ENCODE measurements at places on chromosomes 1 and 21. TPM values are rescaled to one million over a fixed set of nuclear protein-coding genes. Genes with fewer than 3 reads are reported as not detected.

- DNase-seq: no peak
Measured at GRCh38 chr1:212595787-212596714, 12.5 kb upstream of the ATF3 start.

GRCh38 chr1:166086113-166086883 is 80.5 kb downstream of the FAM78B start:
- no peak for DNase-seq

GRCh38 chr21:26782331-26782730 is 62.9 kb downstream of the ADAMTS1 start:
- DNase-seq: no peak

- DNase-seq: no peak
Measured at GRCh38 chr21:45545236-45545570, 3.0 kb upstream of the SLC19A1 start.

DNA sequence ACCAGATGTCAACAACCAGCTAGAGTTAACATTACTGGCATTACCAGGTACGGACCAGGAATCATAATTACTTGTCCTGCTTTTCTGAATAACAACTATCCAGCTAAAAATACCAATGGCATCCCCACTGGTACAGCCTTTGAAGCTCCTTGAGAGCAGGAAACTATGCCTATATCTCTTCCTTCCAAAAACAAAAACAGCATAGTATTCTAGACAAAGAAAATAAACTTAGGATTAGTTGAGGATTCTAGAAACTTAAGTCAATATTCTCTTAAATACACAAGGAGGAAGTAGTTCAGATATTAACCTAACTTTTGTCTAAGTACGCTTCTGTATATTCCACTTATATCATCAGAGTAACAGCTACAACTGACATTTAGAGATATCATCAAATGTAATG is 3.0 kb downstream of the FUBP1 start:
- no peak for DNase-seq

DNA sequence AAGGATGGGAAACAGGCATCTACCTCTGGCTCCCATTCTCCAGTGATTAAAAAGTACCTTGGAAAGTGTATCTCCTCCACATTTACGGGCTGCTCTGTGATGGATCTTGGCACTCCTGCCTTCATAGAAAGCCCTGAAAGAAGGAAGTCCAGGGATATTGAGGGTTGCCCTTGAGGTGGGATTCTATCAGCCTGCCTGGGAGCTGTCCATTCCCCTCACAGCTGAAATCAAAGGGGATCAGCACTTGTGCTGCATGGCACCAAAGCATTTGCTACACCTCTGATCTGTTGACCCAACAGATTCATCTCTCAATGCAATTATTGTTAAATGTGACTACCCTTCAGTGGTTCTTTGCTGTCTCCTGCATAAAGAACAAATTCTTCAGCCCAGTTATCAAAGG is 442.0 kb upstream of the RUNX1 start:
- DNase-seq: no peak

GRCh38 chr21:46141767-46142581 is 13.4 kb downstream of the FTCD start:
- peak; percentile 24 for DNase-seq

DNA sequence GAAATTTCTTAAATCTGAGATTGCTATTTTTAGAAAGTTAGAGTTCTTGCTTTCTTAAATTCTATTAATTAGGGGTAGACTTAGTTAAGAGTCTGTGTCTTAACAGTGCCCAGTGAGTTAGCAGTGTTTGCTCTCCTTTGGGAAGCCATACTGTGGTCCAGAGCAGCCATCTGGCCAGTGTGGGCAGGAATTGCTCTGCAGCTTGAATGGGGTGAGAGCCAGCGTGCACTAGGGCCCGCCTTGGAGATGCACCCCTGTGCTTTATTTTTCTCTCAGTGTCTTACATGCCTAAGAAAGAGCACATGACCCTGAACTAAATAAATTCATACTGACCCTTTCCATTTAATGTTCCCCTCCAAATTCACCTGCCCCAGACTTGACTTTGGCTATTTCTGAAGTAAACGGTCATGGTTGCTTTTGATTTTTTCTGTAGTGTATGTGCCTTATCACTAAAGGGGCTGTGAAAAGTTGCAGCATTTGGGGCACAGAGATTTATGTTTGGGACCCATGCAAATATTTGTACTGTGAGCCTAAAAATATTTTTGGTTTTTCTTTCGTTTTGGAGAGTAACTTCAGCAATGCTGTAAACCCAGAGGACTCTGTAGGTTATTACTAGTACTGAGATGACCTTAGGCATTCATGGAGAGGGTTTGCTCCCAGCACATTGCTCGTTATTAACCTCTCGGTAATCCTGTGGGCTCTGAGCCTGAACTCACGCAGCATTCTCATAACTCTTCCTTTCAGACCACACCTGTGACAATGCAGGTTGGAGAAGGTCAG is 21.3 kb upstream of the KCNQ4 start:
- DNase-seq: no peak

DNA sequence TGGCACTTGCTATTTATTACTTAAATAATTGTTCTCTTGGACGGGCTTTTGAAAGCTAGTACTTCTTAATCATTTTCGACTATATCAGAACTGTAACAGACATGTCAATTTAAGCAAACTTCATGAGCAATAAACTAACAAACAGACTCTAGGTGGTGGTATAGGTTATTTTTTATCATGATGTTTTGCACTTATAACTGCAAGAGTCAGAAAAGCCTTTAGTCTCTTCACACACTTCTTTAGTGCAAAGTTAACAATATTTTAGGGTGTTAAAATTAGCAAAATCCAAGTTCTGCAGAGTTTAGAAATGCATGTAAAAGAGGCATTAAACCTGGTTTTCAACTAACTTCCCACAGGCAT is 2.2 kb downstream of the NRIP1 start:
- DNase-seq: no peak

GRCh38 chr21:45012662-45013259 is 61.6 kb upstream of the ADARB1 start:
- DNase-seq: peak; percentile 18

DNA sequence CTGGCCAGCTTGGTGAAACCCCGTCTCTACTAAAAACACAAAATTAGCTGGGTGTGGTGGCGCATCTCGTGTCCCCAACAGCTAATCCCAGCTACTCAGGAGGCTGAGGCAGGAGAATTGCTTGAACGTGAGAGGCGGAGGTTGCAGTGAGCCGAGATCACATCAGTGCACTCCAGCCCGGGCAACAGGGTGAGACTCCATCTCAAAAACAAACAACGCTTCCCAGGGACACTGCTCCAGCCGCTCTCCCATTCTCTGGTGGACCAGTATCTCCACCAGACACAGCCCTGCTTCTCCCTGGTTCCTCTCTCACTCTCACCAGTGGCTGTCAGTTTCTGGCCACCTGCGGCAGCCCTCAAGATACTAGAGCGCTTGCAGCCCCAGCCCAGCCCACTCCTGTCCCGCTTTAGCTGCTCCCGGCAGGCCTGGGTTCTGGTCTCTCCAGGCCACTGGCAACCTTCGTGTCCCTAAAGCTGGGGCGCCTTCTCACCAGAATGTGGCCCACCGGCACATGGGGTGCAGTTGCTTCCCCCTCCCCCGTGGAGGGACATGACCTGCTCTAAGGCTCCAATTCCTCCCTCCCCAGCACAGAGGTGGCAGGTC is 20.9 kb upstream of the LRRC47 start:
- DNase-seq: no peak

GRCh38 chr21:32537569-32537881 is 47.8 kb downstream of the TCP10L start:
- no peak for DNase-seq

DNA sequence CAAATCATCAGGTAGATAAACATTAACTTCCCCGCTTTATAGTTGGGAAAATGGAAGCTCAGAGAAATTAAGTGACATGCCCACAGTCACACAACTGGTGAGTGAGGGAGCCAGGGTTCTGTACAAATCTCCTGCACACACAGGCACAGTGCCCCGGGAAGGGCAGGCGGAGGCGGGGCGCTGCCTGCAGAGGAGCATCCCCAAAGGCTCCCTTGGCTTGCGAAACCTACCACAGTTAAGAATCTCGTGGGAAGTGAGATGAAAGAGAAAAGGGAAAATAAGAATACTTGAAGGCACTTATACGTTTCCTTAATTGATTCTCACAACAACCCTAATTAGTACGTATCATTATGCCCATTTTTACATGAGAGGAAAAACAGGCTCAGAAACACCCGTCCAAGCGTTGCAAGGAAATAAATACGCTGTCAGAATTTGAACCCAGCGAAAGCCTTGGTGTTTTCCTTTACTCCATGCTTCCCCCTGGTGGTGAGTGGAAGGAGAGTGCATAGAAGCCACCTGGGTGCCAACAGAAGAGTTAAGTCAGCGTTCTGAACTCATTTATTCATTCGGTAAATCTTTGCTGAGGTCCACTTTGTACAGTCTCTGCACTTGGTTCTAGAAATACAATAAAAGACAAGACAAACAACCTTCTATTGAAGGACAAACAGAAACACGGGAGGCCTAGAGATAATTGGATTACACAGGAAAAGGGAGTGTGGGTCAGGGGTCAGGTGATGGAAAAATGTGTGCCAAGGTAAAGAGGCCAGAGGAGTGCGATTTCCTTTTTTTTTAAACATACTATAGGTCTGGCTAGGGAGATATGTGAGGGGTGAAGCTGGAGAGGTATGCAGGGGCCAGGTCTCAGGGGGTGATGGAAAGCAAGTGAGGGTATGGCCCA is 28.4 kb downstream of the ACP6 start:
- no peak for DNase-seq

- DNase-seq: no peak
Measured at GRCh38 chr1:39727932-39728317, 10.8 kb upstream of the PPIE start.

DNA sequence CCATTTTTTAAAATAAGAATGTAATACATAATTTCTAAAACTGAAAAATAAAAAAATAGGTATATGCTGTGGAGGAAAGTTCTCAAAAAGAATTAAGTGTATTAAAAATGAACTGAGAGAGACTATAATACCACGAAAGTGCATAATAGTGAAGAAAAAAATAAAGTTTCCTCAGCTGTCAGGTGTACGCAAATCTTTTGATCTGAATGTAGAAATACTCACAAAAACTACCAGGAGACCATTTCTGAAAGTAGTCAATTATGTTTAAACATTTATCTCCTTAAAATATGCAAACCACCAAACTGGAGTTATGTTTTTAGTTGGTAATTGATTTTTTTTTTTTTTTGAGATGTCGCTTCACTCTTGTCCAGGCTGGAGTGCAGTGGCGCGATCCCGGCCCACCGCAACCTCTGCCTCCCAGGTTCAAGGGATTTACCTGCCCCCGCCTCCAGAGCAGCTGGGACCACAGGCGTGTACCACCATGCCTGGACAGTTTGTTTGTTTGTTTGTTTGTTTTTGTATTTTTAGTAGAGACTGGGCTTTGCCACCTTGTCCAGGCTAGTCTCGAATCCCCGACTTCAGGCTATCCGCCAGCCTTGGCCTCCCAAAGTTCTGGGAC is 1169.2 kb upstream of the B3GALT2 start:
- DNase-seq: no peak

- DNase-seq: no peak
Measured at GRCh38 chr1:32767641-32768040, 49.5 kb downstream of the YARS1 start.

DNA sequence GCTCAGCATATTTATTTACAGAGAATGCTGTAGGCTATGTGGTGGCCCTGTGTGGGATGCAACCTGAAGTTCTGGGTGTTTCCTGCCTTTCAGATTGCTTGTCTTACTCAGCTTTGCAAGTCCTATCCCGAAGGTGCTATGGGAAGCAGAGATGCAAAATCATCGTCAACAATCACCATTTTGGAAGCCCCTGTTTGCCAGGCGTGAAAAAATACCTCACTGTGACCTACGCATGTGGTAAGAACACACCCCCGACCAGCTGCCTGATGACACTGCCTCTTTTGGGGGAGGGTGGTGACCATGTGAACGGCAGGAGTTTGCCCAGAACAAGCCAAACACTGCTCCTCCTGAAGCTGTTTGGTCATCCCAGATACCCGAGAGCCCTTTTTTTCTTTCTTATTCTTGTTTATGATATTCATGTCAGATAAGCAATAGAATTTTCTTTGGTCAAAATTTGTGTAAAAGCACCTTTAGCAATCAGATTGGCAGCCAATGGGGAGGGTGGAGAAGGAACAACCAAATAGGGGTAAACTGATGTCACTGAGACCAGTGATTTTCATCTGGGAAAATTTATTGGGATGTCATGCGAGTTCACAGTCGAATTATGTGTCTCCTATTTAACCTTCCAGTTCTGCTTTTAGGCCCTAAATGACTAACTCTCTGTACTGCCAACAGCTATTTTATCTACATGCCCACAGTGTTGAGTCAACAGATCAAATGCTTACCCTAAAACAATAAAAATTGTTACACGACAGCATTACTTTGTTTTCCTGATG is 82.6 kb downstream of the EVA1C start:
- DNase-seq: no peak

DNA sequence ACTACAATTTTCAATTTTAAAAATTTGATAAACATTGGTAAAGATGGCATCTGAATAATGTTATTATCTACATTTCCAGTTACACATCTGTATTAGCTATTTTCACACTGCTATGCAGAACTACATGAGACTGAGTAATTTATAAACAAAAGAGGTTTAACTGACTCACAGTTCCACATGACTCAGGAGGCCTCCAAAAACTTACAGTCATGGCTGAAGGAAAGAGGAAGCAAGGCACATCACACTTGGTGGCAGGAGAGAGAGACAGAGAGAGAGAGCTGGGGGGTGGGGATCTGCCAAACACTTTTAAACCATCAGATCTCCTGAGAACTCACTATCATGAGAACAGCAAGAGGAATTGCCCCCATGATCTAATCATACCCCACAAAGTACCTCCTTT is 850.0 kb downstream of the LTN1 start:
- no peak for DNase-seq

GRCh38 chr1:42942444-42942843 is 16.2 kb downstream of the SLC2A1 start:
- no peak for DNase-seq

- peak; percentile 69 for DNase-seq
Measured at GRCh38 chr1:45687754-45688740, at the start of gene TMEM69. Gene TMEM69 (plus strand): TSS chr1:45688181. CDS start chr1:45691069, 2,888 bp downstream.

DNA sequence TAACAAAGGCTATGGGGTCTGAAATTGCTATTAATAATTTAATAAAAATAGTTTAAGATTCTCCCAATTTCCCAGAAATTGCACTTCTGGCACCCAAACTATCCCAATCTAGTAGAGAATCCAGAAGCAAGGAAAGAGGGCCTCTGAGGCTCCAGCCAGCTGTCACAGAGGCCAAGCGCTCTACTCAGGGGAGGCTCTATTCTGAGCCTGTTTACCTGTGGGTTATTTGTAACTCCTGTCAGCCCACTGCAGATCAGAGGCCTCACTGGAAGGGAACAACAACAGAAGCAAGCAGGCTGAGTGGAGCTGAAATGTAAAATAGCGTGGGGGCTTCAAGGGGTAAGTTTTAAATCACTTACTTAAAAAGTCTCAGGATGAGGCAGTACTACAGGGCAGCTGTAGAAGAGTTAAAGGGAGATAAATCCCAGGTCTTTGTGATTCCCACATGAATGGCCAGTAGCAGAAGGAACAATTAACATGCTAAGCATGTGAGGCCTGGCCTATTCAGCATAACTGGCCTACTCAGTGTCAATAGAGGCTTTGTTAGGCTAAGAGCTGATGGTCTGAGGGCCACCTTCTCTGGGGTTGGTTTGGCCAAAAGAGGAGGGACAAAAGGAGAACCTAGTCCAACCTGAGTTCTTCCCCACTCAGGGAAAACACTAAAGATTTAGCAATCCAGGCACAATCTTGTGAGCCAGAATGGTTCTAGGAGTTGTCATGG is 12.8 kb downstream of the ZNF687 start:
- no peak for DNase-seq

Gene CHIT1
- 1.3 TPM for total RNA-seq

Gene CCDC181
- 1.6 TPM for total RNA-seq

Gene AADACL3
- total RNA-seq: 0.09 TPM

Gene SYT6
- total RNA-seq: not detected

Gene MIXL1
- not detected for total RNA-seq

Gene CFHR3
- 0.39 TPM for total RNA-seq

Gene PPM1J
- total RNA-seq: 4.9 TPM

Gene CNR2
- total RNA-seq: not detected

Gene DNAH14
- 8.2 TPM for total RNA-seq
